ENCODE measurements at places on chromosomes 5 and 9. TPM values are rescaled to one million over a fixed set of nuclear protein-coding genes. Genes with fewer than 3 reads are reported as not detected.
A peak's percentile ranks its signal among the peaks of the same experiment; 100 is the strongest.

DNA sequence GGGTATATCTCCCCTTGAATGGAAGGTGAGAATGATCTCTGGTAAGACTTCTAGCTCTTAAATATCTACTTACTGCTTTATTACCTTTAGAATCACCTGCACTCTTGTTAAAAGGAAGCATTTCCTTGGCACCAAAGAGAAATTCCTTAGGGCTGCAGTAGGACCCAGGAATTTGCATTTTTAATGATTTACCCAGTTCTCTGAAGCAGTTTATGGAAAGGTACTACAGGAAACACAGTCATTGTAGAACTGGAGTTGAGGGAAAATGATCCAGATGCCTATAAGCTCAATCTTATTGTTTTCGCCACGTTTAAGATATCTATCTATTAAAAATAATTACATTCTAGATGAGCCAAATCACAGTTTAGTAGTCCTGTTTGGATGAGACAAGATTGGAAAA, 9.5 kb upstream of the C9 start:
- DNase-seq = no peak

DNA sequence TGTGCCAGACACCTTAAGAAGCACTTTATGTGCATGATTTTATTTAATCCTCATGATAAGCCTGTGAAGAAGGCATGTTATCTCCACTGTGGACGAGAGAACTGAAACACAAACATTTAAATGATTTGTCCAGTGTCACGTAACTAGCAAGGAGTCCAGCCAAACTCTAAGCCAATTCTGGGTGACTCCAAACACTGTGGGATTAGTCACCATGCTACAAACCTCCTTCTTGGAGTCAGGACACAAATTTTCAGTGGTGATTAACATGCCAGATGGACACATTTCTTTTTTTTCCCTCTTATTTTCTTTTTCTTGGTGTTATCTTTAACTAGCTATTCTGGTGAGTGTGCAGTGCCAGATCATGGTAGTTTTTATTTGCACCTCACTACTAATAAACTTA, 316.8 kb downstream of the NDUFS4 start:
- DNase-seq = peak; percentile 14

- DNase-seq = no peak
These were observed 218.9 kb downstream of the MAT2B start for GRCh38 chr5:163724305-163724704.

DNA sequence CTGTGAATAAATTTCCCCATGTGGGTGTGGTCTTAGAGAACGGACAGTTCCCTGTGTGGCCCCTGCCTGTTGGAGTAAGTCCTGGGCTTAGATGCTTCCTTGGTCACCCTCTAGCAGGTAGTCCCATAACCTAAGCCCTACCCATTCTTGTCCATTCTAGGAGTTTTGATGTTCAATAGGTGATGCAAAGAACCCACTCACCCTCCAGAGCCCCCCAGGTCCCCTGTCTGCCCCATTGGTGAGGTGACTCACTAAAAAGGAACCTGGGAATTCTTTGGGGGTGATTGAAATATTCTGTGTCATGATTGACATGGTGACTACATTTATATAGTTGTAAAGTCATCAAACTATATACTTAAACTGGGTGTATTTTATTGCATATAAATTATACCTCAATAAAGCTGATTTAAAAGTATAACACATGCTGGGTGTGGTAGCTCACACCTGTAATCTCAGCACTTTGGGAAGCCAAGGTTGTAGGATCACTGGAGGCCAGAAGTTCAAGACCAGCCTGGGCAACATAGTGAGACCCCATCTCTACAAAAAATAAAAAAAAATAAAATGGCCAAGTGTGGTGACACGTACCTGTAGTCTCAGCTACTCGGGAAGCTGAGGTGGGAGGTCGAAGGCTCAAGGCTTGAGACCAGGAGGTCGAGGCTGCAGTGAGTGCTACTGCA, 20.8 kb upstream of the GTF3C5 start:
- DNase-seq = no peak

DNA sequence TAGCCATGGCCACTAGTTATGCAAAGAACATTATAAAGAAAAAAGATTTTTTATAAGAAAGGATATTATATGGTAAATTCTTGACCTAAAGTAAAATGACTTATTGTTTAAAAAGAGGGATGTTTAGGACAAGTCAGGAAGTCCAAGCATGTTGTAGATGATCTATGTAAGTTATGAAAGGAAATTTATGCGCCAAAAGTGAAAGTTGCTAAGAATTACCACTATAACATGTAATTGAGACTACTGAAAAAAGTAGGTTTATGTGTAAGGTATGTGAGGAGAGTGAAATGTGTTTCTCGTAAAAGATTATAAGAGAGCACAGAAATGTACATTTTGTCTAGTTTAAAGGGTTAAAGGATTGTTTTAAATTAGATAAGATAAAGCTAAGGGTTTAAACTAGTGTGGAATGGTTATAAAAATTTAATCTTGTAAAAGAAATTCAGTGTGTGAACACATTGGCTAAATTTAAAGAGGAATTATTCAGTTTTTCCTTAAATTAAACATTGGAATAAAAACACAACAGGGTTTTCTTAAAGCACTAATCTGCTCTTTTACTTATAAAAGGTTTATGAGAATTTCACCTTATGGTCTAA, 1100.4 kb upstream of the EDIL3 start:
- no peak for DNase-seq

- no peak for DNase-seq
These were observed 114.1 kb downstream of the SYK start for GRCh38 chr9:90915693-90916092.

- DNase-seq = no peak
These were observed 83.2 kb upstream of the ANKH start for GRCh38 chr5:14954616-14955343.

DNA sequence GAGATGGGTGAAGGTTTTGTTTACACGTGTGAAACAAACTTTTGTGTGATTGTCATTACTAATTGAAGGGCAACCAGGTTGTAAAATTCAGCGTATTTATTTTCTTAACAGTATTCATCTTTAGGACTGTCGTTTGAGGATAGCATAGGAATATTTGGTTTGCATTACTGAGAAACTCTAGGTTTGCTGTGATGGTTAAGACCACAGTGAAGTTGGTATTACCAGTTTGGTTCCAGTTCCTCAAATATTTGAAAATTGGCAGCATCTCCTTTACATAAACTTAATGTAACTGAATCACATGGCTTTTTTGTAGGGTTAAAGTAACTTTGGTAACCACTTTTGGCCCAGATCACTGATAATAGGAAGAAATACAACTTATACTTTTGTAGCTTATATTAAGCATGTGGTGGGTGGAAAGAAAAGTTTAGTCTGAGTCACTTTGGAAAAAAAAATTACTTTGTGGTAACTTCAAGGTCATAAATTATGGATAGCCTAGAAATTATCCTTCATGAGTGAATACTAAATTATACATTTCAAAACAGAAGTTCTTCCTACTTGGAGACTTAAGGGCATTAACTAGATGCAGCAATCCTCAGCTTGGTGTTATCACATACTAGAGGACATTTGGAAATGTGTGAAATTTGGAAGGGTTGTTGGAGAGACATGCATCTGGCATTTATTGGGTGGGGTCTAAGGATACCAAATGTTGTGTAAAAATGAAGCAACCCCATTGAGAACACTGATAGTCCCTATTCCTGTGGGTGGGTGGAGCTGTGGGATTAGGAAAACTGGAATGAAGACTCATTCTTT, 33.9 kb downstream of the G3BP1 start:
- no peak for DNase-seq

DNA sequence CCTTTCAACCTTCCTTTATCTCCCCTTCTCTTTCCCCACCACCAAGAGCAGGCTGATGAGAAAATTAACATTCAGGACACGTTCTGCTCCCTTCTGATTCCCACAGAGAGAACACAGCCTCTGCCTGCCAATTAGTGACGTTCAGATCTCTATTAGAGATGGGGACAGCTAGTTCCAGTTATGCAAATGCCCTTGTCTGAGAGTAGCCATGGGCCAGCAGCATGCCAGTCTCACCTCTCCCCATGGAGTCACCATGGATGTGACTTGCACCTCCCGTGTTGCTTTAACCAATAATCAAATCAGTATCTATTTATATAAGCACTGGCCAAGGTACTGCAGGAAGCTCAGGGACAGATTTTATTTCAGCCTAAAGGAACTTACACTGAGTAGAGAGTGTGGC, 61.3 kb downstream of the KCNIP1 start:
- DNase-seq = peak; percentile 34

DNA sequence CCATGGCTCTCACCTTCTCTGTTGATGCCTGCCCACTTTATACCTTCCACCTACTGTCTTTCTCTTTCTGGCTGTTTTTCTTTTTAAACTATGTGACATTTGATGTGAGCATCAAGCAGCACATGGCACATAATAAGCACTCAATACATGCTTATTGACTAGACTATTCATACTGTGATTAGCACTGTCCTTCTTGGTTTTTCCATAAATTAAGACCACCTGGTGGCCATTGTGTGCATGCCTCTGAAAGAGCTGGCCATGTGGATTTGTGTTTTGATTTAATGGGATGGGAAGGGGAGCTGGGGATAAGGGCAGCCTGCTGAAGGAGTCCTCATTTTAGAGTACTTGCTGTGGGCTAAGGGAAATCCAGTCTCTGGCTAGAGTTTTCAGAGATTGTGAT, 79.4 kb downstream of the ARHGEF28 start:
- DNase-seq = no peak

The SAPCD2 gene
- 1.2 TPM for total RNA-seq

The C9orf78 gene
- total RNA-seq = 53.8 TPM

The PDCD1LG2 gene
- 0.41 TPM for total RNA-seq

The LTC4S gene
- 1.6 TPM for total RNA-seq

The SMIM33 gene
- not detected for total RNA-seq

The HSPA4 gene
- 140 TPM for total RNA-seq

The CDH9 gene
- total RNA-seq = 31.4 TPM
